ENCODE measurements at places on chromosomes 6 and 20.

GRCh38 chr20:34626992-34627391 is 49.9 kb downstream of the PIGU start:
- no peak for DNase-seq

DNA sequence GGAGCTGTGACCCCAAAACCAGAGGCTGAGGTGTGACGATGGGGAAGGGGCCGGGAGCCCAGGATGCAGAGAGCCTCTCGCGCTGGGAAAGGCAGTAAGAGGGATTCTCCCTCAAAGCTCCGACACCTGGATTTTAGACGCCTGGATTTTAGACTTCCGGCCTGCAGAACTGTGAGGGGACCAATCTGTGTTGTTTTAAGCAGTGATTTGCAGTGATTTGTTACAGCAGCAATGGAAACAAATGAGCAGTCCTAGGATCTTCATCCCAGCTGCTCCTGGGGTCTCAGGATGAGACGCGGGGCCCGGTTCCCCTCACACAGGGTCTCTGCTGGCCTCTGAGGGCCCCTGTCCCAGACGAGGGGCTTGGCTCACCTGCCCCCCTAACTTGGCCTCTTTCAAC is 365.5 kb downstream of the THBS2 start:
- no peak for DNase-seq

- DNase-seq, result no peak
Observed at GRCh38 chr6:2695454-2696095, 55.1 kb downstream of the MYLK4 start.

DNA sequence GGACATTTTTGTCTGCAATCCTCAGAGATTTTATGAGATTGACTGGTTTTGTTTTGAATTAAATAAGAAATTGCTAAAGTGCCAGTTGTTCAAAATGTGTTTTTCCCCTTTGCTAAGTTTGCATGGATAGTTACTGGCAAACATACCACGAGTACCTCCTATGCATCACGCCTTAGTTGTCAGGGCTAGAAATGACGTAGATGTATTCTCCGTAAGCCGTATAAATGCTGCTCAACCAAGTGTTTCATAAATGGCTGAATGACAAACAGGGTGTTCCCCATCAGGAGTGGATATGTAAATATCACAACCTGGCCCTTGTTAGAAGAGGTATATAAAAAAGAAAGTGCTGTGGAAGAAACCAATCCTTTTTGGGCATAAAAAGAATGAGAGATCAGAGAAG is 341.1 kb upstream of the ZFP64 start:
- no peak for DNase-seq

- DNase-seq, result no peak
Observed at GRCh38 chr6:73028893-73029450, 196.3 kb downstream of the KHDC1L start.

DNA sequence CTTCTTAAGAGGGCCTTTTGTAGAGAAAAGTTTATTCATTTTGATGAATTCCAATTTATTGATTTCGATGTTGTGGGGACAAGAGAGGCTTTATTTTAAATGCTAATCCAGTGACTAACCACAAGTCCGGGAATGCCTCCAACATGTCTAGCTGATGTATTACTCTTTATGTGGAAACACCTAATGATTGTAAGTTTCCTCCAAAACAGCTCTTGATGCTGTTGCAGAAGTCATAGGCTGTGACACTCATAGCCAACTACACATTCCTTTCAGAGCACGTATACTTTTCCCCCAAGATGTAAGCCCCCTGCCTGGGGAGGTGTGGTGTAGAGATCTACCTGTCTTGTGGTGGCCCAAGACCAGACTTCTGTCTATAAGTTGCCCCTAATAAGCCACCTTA is 61.3 kb upstream of the RNF24 start:
- no peak for DNase-seq

DNA sequence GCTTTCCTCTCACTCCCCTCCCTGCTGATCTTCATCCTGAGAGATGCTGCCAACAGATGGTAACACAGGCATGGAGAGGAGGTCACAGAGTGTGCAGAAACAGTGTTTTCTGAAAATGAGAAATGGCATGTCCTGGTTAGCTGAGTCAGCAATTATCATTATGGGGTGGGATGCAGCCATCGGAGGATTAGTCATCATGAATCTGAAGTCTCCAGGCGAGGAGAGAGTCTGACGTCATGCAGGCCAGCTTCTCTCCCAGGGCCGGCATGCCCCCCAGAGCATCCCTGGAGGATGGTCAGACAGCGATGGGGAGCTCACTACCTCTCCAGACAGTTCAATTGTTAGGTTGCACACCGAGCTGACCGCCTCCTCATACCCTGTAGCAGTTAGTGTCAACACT is 4.7 kb upstream of the GTSF1L start:
- DNase-seq, result no peak

DNA sequence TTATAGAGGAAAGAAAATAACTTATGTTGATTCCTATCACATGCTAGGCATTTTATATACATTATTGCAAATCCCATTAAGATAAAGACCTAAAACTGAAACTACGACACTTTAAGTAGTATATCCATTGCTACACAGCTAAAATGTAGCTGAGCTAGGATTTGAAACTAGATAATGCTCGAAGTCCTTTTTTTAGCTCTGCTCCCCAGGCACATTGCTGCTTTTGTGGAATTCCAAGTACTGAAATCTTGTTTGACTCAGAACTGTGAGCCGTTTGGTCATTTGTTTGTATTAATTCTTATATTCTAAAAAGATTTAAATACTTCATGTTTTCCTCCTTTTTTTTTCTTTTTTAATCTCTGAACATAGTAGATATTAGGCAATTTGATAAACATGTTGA is 644.8 kb downstream of the HACE1 start:
- DNase-seq, result no peak

DNA sequence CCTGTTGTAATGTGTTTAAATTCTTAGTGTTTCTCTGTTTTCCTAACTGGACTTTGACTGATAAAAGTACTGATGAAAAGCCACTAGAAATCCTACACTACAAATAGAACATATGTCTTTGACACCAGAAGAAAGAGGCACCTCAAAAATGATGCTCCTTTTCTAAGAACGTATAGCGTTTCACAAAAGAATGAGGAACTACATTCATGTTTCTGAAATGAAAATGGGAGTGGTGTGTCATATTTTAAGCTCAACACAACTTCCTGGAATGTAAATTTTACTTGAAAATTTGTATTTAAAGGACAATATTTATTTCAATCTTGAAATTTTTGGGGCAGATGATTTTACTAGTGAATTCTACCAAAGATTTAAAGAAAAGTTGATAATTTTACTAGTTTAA is 35.3 kb downstream of the KIAA0408 start:
- no peak for DNase-seq

GRCh38 chr6:28944412-28944865 is 20.7 kb upstream of the TRIM27 start:
- peak; percentile 59 for DNase-seq

DNA sequence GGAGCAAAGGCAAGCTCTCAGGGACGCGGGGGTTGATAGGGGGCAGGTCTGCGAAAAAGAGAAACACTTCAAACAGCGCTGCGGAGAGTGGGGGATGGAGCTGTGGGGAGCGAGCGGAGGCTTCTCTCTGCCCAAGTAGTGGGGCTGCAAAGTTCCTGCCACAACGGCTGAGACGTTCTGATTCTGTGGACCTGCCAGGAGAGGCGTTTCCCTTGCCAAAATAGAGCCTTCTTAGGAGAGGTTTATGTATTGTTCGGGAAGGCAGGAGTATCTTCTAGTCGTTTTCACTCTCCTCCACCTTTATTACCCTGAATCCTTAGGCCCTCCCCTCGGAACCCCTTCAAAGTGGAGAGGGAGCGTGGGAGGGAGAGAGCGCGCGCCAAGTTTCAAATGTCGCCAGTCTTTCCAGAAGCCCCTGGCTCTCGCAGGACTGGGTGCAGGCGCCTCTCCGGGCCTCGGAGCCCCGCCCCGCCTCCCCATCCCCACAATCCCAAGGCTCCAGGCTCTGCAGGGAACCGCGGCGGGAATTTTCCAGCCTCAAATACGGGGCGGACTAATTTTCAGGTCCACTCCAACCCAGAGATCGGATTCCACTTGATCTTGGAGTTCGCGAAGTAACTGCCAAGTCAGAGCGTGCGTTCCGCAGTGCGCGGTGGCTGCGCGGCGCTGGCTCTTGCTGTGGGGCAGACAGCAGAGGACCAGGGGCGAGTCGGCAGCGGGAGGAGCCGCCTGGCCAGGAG is 10.0 kb upstream of the POU3F2 start:
- no peak for DNase-seq

DNA sequence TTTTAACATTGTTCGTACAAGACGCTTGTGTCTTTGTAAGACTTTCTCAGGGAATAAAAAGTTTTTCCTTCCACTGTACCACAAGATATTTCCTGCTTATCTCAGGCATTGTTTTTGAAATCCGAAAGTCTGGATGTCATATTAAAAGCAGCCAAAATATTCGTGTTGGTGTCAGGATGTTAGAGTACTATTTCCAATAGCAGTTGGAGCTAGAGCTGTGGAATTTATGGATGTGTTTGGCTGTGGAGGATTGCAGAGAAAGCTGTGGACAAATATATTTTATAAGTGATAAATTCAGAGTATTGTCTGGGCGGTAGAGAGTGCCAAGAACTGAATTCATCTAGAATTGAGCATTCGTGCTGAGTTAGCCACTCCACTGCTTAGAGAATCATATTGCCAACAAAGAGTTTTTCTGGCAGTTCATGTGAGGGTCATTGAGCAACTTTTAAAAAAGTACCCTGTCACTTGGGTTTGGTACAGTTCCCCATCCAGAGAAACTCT is 57.7 kb downstream of the ZDHHC14 start:
- no peak for DNase-seq

- DNase-seq, result no peak
Observed at GRCh38 chr6:53975941-53976615, 135.2 kb upstream of the MLIP start.

- no peak for DNase-seq
Observed at GRCh38 chr6:134967711-134968110, 17.8 kb upstream of the ALDH8A1 start.

GRCh38 chr6:109445382-109445781 is 4.9 kb downstream of the SMPD2 start:
- DNase-seq, result no peak

GRCh38 chr20:3786665-3787323 is at the start of gene CENPB:
Gene CENPB, minus strand, starts transcription at chr20:3786740. Its CDS starts 257 bp downstream, at chr20:3786483.
- DNase-seq, result peak; percentile 83

DNA sequence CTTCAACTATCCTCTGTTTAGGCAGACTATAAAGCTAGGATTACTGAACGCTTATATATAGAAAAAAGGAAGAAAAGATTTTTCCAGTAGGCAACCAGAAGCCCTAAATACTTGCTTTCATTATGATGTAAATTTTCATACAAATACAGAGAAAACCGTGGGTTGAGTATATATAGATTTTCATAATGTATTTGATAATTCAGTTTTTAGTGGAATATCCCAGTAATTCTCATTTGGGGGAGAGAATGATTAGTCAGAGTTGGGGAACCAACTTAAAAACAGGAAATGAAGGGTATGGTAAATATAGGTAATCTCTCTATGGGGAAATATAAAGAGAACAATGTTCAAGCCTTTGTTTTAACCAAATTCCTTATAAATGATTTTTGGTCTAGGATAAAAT is 154.0 kb upstream of the CITED2 start:
- DNase-seq, result no peak

GRCh38 chr6:73857341-73857890 is 161.4 kb downstream of the CD109 start:
- no peak for DNase-seq

DNA sequence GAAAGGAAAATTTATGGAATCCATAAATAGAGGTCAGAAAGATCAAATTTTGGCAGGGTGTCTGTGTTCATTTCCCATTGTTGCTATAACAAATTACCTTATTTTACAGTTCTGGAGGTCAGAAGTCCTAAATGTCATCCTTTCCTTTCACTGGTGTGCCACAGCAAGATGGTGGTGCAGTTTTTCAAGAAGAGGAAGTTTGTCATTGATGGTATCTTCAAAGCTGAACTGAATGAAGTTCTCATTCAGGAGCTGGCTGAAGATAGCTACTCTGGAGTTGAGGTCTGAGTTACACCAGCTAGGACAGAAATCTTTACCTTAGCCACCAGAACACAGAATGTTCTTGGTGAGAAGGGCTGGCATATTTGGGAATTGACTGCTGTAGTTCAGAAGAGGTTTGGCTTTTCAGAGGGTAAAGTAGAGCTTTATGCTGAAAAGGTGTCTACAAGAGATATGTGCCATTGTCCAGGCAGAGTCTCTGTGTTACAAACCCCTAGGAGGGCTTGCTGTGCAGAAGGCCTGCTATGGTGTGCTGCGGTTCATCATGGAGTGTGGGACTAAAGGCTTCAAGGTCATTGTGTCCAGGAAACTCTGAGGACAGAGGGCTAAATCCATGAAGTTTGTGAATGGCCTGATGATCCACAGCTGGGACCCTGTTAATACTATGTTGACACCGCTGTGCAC is 7.2 kb upstream of the CCNC start:
- DNase-seq, result no peak

- DNase-seq, result no peak
Observed at GRCh38 chr6:141552031-141552430, 580.7 kb upstream of the GJE1 start.

DNA sequence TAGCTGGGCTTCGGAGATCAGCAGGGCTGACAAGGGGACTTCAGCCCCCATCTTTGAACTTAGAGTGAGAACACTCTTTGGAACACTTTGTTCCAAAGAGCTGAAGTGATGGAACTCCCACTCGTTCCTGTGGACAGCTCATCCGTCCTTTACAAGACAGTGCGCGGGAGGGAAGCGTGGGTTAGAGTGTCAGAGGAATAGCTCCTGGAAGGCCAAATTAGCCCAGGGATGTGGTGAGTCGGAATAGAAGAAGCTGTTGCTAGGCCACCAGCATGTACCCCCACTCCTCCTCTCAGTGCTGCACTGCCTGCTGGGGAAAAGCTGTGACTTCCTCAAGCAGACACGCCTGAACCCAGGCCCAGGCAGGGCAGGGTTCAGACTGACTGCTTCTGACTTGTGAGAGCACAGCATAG is 1.7 kb downstream of the SDCBP2 start:
- no peak for DNase-seq

GRCh38 chr6:159981403-159982245 is 12.7 kb downstream of the IGF2R start:
- DNase-seq, result no peak

DNA sequence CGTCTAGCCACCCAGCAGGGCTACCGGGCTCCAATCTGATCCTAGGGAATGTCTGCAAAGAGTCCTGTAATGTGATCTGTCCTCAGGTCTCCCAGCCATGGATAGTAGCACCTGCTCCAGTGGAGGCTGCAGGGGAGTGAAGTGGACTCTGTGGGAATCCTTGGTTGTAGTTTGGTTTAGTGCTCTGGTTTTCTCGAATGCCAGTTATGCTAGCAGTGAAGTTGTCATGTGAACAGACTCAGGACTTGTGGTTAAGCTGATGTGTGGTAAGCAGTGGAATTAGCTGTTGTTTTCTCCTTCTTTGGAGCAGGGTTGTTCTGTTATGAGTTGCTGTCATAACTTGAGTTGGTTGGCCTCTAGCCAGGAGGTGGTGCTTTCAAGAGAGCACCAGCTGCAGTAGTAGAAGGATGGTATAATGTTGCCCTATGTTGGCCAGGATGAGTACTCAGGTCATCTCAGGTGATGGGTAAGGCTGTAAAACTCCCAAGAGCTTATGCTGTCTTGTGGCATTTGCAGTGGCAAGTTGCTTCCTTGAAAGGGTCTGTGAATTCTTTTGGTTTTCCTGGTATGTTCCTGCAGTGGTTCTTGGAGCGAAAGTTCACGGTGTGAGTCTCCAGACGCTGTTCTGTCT is 390.2 kb downstream of the UTRN start:
- no peak for DNase-seq

Data from stimulated activated CD4-positive, alpha-beta T cell treated with anti-CD3 and anti-CD28 coated beads, Interleukin-1b, Interleukin-23, amount 100 ng/mL, for 24 hours (primary cell).